ENCODE measurements at places on chromosomes 5 and 9.
A peak's percentile ranks its signal among the peaks of the same experiment; 100 is the strongest.

GRCh38 chr9:8558176-8558575 is 758.6 kb upstream of the DMAC1 start:
- DNase-seq = peak; percentile 28

- DNase-seq = no peak
Observed at GRCh38 chr5:147200004-147200403, 34.8 kb upstream of the STK32A start.

- no peak for DNase-seq
Observed at GRCh38 chr5:3127423-3127911, 376.0 kb upstream of the IRX2 start.

DNA sequence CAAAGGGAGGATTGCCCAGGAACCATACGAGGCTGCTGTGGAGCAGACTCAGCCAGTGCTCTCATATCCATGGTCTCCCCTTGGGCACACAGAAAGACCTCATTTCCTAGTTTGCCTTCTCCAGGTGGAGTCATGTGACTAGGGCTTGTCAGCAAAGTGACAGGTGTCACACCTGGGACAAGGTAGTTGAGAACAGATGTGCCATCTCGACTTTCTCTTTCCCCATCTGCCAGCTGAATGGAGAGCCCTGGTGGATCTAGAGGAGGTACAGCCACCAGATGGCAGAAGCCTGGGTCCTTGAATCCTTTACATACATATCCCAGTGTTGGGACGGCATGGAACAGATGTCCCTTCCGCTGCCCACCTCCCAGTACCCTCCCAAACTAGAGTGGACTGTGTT is 42.9 kb upstream of the ALDOB start:
- DNase-seq = no peak

- DNase-seq = no peak
Observed at GRCh38 chr9:99427260-99427659, 205.2 kb downstream of the SEC61B start.

DNA sequence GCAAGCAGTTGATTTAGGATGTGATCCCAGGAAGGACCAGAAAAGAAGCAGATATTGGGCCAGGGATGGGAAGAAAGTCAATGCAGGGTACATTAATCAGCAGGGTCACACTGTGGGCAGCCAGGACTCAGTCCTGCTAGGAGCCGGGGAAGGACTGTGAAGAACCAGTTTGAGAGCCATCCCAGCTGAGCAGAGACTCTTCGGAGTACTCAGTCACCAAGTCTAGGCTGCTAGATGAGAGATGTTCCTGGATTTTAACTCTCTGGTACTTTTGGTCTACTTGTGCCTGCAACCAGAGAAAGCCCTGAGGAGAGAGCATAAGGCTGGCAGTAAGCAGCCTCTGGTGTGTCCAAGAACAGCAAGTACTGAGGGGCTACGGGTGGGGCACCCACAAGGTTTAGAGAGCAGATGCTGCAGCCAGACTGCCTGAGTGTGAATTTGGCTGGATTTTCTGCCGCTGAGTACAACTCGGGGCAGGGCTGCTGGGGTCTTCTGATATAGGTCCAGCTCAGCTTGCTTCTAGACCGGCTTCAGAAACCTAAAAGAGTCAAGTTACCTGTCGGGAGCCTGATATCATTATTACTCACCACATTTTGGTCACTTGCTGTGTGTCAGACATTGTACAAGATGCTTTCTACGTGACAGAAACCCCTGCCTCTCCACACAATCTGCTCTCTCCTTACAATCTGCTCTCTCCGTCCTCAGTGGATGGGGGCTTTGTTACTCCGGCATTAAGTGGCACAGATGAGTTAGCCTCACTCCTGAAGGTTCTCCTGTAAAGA is 250.2 kb upstream of the GAS1 start:
- DNase-seq = no peak

- no peak for DNase-seq
Observed at GRCh38 chr9:97983589-97984187, 547 bp downstream of the ANP32B start.

DNA sequence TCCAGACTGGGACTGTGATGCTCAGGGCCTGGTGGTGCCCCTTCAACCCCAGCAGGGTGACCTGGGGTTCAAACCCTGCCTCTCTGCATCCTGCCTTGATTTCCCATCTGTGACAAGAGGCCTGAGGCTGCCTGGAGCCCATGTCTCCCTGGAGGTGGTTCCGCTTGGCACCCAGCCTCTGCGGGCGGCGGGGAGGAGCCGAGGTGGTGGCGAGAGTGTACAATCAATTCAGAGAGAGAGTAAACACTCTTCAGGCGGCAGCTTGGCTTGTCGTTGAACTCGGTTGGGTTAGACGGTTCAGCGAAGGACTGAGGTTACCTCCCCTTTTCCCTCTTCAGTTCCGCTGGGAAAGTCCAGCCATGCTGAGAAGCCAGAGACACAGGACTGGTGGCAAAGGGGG is 39.3 kb downstream of the NTNG2 start:
- DNase-seq = no peak

- DNase-seq = no peak
Observed at GRCh38 chr5:2998106-2998505, 246.6 kb upstream of the IRX2 start.

DNA sequence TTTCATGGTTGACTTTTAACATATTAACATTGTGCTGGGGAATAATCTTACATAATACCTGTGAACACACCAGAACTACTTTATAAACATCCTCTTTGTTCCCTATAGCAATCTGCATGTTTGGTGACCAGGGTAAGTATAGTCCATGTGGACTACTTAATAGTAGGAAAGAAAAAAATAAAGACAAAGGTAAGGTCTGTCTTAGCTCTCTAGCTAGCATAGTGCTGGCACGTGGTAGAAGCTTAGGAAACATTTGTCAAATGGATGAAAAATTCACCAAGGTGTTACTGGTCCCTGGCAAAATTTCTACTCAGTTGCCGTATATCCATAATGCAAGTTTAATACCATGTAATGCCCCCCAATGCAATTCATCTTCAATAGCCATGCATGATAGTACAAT is 78.6 kb upstream of the ABCA1 start:
- no peak for DNase-seq

DNA sequence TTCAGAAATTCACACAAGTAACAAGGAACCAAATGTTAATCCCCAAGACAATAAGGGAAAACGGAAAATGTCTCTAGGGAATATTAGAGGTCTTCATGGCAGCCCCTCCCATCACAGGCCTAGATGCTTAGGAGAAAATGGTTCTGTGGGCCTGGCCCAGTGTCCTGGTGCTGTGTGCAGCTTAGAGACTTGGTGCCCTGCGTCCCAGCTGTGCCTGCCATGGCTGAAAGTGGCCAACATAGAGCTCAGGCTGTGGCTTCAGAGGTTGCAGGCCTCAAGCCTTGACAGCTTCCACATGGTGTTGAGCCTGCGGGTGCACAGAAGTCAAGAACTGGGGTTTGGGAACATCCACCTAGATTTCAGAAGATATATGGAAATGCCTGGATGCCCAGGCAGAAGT is 942.3 kb downstream of the PTPRD start:
- no peak for DNase-seq

GRCh38 chr5:142428036-142428772 is 103.4 kb upstream of the SPRY4 start:
- DNase-seq = no peak
